ENCODE measurements at places on chromosomes 11 and 22.

DNA sequence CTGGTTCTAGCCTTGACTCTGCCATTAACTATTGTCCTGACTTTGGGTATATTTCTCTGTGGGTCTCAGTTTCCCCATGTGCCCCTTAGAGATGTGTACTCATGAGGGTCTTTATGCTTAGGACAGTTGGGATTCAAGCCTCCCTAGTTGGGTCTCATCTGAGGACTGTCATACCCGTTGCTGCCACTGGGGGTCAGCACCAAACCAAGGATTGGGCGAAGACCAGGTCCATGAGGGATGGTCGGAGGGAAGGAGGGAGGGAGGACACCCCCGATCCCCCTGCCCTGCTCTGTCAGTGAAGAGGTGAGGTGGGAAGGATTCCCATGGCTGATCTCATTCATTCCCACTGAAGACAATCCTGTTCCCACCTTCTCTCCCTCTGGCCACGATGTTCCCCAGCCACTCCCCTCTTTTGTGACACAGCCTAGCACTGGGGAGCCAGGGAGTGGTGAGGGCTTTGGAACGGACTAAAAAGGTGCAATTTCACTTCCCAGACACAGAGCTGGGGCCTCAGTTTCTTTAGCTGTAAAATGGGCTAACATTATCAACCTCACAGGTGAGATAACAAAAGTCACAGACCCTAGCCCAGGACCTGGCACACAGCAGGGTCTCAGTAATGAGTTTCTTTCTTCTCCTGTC lies 12.4 kb upstream of the KLHL35 start:
- peak; percentile 71 for DNase-seq

DNA sequence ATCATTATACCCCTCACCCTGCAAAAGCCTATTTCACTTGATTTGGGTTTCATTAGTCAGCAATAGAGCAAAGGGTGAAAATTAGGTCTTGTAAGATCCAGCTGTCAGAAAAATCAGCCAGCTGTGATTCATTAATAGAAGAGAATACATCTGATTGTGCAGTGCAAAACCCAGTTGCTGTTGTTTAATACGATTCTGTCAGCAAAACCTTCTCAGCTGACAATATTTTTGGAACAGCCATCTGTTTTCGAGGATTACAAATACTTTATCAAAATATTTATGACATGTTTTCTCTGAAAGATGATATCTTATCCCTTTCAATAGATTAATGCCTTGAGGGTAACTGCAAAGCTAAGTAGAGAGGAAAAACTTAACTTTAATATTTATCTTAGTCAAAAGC lies 1354.0 kb upstream of the RAG2 start:
- no peak for DNase-seq

DNA sequence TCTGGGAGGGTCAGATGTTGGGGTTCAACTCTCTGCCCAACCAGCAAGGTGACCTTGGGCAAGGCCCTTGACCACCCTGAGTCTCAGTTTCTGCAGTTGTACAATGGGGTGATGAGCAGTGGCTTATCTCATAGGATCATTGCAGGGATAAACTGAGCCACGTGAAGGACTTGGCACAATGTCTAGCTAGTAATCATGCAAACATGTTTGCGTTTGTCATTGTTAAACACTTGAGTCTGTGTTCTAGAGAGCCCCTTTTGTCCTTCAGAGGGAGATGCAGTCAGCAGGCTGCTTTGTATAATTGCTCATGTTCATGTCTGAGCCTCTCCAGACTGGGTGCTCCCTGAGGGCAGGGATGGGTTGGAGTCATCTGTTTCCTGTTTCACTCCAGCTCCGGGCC lies 15.8 kb downstream of the CD82 start:
- DNase-seq = no peak

- DNase-seq = no peak
Measured at GRCh38 chr11:117039900-117040299, 58.3 kb downstream of the SIK3 start.

- DNase-seq = no peak
Measured at GRCh38 chr11:94526645-94527438, 14.6 kb downstream of the C11orf97 start.

GRCh38 chr22:46038516-46039430 lies 61.8 kb upstream of the WNT7B start:
- no peak for DNase-seq

DNA sequence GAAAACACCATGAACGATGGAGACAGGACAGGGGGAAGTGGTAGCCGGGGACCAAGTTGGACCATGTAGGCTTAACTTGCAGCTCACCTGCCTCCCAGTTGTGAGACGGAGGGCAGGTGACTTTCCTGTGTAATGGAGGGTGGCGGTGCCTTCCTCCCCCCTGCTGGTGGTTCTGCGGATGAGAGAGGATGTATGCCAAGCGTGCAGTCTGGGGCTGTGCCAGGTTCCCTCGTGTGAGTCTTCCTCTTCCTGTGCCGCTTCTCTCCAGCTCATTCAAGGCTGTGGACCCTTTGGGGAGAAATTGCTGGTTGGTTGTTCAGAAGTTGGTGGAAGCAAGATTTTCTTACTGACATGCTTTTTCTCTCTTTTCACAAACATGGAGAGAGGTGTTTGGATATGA lies 35.1 kb downstream of the MPPED1 start:
- DNase-seq = peak; percentile 2

- no peak for DNase-seq
Measured at GRCh38 chr11:29173660-29174062, 843.2 kb downstream of the KCNA4 start.

DNA sequence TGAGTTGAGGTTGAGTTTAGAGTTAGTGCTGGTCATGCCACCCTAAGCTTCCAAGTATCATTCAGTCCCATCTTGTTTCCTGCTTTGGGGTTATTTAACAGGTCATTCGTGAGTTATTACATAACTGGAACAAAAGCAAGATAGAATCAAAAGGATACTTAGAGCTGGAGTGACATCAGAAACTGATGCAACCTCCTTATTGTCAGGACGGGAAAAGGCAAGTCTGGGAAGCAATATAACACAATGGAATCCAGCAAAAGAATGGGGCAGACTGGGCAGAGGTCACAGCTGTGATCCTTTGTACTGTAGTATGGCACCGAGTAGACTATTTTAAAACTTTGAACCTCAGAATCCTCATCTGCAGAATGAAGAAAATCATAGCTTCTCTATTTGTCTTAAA lies 4.4 kb upstream of the PRSS23 start:
- DNase-seq = no peak

GRCh38 chr11:15526859-15527450 lies 412.2 kb downstream of the INSC start:
- no peak for DNase-seq

DNA sequence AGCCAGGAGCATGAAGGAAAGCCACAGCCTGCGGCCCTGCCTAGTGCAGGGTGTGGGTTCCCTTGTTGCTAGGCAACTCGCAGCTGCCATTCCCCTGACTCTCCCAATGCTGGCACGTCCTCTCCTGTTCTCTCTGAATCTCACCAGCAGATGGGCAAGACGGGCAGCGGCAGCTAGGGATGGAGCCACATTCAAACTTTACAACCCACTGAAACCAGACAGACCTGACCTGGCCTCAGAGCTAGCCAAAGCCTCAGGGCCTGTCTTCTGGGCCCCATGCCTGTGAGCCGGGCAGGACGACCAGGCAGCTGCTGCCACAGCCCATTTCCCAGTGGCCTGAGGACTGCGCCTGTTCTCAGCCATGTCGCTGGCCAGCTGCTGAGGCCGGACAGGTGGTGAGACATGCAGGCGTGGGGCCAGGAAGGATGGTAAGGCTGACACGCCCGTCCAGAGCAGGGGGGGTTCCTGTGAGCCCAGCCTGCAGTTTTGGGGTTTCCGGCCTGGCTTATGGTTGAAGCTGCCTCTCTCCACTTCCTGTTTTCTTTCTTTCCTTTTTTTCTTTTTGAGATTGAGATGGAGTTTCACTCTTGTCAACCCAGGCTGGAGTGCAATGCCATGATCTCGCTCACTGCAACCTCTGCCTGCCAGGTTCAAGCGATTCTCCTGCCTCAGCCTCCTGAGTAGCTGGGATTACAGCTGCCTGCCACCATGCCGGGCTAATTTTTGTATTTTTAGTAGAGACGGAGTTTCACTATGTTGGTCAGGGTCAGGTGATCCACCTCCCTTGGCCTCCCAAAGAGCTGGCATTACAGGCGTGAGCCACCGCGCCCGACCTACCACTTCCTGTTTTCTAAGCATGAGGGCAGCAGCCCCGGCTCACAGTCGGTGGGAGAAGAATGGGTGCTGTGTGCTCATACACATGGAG lies 4.1 kb downstream of the SUN2 start:
- peak; percentile 24 for DNase-seq

DNA sequence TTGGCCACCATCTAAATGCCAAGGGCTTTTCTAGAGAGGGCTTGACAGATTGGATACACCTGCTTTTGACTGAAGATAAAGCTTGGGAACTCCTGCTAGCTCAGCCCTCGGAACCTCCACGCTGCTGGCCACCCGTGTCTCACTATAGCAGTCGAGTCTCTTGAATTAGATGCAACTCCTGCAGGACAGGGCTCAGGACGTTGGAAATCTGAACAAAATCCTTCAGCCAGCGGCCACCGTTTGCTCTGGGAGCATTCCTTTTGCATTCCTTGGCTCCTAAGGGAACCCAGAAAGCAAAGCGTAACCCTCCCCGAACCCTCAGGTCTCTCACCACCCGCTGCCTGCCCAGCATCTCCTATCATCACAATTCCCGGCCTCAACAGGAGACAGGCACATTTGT lies 77.8 kb downstream of the GRIK4 start:
- no peak for DNase-seq

GRCh38 chr11:18657673-18658072 lies 23.5 kb upstream of the SPTY2D1 start:
- DNase-seq = no peak

DNA sequence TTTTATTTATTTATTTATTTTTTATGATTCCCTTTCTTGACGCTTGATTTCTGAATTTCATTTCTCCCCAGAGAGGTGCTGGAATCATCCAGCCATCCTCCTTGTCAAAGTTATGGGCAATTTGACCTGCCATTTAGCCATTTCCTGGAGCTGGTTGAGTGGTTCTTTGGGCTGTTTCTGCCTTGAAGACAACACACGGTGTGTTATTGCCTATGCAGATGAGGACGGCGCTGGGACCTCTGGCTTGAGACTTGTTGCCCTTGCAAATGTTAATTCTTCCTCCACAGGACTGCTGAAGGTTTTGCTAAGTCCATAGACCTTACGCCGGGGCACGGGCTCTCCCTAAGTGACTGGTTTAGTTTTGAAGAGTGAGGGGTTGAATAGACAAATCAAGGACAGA lies 147.9 kb upstream of the PLET1 start:
- no peak for DNase-seq

DNA sequence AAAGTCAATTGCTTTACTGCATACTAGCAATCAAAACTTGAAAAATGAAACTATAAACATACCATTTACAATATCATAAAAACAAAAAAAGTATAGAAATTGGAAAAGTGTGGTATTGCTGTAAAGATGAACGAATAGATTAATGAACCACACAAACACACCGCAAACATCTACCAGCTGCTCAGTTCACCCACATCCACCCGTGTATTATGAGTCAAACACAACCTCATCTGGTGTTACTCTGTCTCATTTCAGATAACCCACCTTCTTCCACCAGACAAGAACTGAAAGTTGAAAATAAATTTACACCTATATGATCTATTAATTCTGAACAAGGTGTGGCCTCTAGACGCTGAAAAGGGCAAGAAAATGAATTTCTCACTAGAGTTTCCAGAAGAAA lies 53.3 kb downstream of the BLID start:
- no peak for DNase-seq

DNA sequence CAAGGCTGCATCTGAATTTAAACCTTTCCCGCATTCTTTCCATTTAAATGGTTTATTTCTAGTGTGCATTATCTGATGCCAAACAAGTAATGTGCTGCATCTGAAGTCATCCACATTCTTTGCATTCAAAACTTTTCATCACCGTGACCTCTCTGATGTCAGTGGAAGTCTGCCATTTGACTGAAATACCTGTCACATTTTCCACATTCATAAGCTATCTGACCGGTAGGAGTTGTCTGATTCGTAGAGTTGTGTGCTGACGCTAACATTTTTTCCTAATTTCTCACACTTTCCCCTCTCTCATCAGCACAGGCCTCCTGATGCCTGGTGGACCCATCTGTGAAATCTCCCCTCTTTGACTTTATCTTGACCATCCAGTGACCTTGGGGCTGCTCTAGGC lies 79.9 kb upstream of the BARX2 start:
- DNase-seq = no peak

GRCh38 chr11:112580864-112581263 lies 320.2 kb upstream of the PLET1 start:
- no peak for DNase-seq

- DNase-seq = no peak
Measured at GRCh38 chr11:104036588-104036987, at the start of gene DDI1. DDI1 (plus strand) TSS chr11:104036640; CDS start chr11:104036823, 183 bp downstream.

- DNase-seq = no peak
Measured at GRCh38 chr11:34224434-34224966, 119.1 kb downstream of the NAT10 start.

DNA sequence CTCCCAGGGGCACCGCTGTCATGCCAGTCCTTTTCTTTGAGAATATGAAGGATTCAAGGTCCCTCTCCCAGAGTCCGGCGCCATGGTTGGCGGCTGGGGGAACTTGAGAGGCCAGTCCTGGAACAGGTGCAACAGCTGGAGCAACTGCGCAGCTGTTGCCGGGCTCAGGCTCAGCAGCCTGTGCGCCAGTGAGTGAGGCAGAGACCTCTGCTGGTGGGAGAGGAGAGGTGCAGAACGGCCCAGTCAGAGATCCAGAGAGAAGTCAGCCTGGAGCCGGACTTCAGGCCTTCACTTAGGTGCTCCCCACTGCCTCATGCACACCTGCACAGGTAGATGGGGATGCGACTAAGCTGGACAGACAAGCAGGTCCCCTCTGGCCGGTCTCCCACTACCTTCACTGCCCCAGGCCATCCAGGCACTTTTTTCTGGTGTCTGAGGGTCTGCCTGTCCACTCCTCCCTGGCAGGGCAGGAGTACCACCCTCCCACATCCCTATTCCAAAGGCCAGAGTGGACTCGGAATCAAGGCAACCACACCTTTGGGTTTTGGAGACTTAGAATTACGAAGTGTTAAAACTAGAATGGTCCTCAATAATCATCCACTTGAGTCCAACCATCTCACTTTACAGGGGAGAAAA lies 4.6 kb downstream of the CHRDL2 start:
- DNase-seq = peak; percentile 64

DNA sequence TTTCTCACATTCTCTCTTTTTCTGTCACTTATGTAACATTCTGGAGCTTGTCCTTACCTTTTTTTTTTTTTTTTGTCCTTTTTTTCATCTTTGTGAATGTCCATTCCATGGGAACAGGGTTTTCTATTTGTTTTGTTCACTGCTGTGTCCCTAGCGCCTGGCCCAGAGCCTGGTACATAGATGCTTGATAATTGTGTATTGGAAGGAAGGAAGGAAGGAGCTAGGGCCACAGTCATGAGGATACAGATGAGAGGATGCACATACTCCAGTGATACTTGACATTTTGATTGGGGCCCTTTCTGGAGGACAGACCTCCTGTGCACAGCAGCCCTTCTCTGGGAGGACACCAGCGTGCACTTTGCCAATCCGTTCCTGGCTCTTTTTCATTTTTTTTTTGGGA lies 68.9 kb downstream of the KIAA1671 start:
- no peak for DNase-seq

GRCh38 chr11:32137263-32137662 lies 46.4 kb downstream of the RCN1 start:
- DNase-seq = no peak

Measured in cerebellar cortex (tissue), 1 donor.